Effector CD8-positive, alpha-beta T cell (primary cell): ENCODE measurements at places on chromosomes 1 and 21.

- DNase-seq, result no peak
These were observed 105.1 kb downstream of the NEK7 start for GRCh38 chr1:198261886-198262285.

- DNase-seq, result no peak
These were observed 8.5 kb downstream of the SSR2 start for GRCh38 chr1:156012051-156012817.

- no peak for DNase-seq
These were observed 4.5 kb downstream of the EYA3 start for GRCh38 chr1:28083876-28084275.

DNA sequence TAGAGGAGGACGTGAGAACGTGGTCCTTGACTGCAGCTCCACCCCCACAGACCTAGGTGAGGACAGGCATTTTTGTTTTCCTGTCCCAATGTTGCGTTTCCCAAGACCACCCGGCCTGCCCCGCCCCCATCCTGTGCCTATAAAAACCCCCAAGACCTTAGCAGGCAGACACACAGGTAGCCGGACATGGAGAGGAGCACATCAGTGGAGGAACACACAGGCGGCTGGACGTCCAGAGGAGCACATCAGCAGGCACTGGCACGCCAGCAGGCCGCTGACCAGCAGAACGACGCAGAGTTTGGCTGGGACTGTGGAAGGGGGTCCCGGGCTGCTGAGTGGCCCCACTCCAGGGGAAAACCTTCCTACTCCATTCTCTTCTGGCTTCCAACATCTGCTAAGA, 12.7 kb upstream of the HMGCL start:
- DNase-seq, result no peak

- peak; percentile 13 for DNase-seq
These were observed 3.9 kb upstream of the CD58 start for GRCh38 chr1:116574581-116575291.

GRCh38 chr1:221172841-221173240, 293.6 kb downstream of the HLX start:
- no peak for DNase-seq

DNA sequence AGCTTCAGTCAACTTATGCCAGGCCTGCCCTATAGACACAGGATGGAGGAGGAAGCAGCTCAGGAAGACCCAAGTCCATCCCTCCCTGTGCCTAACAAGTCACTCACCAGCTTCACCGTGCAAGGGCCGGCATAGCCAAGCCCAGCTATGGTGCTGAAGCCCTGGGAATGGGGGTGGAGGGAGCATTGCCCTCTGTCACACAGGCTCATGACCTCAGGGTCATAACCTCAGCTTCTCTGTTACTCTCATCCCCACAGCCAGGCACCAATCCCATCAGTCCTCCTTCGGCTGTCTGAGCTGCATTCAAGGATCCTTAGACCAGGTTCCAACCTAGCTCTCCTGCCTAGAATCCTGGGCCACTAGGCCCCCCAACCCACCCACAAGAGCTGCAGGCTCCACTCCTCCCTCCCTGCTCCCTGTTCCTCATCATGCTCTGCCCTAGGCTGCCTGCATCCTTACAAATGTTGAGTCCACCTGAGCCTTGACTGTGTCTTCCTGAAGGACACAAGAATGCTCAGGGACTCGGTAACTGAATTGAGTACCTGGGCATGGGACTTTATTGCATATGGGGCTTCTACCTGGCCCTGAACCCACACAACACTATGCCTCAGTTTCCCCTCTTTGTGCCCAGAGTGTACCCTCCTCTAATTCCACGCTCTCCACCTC, 1.7 kb downstream of the CD244 start:
- DNase-seq, result no peak

DNA sequence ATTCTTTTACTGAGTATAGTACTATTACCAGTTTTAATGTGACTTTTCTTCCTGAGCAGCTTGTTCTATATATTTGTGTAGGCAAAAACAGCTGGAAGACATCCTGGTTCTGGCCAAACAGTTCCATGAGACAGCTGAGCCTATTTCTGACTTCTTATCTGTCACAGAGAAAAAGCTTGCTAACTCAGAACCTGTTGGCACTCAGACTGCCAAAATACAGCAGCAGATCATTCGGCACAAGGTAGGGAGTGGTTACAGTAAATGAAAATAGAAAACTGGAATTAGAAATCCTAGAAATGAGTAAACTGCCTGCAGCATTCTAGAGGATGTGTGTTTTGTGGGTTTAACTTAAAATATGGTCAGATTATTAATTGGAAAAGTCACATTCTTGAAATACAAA, 64.1 kb upstream of the BMP8A start:
- DNase-seq, result no peak

- DNase-seq, result peak; percentile 47
These were observed 102.0 kb upstream of the RUNX3 start for GRCh38 chr1:25031966-25032667.

GRCh38 chr1:226201029-226201593, 14.6 kb upstream of the ACBD3 start:
- DNase-seq, result no peak

- no peak for DNase-seq
These were observed 87.5 kb downstream of the WLS start for GRCh38 chr1:68144856-68145255.

GRCh38 chr1:99598738-99599411, 47.0 kb upstream of the PALMD start:
- DNase-seq, result no peak

DNA sequence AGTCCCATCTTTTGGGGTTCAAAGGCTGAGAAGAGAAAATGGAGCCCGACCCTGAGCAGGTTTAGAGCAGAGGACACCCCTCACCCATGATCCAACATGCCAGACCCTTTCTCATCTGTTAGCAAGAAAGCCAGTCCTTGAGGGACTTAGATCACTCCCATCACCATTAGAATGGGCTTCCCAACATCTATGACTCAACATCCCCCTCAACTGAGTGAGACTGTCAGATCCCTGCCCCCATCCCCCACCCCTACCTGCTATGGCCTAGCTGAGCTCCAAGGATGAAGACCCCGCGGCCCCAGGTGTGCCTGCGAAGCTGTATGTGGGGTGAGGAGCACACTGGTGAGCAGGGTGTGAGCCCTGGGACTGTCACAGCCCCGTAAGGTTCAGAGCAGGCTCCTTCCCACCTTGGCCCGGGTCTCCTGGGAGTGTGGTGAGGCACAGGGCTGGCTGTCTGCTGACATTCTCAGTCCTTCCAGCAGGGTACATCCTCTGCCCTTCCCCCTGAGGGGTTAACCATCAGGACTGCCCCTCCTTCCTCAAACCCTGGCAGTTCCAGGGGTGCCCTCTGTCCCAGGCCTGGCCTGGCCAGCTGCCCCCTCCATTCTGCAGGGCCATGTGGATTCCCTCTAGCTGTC, 21.4 kb upstream of the BLACAT1 start:
- no peak for DNase-seq

DNA sequence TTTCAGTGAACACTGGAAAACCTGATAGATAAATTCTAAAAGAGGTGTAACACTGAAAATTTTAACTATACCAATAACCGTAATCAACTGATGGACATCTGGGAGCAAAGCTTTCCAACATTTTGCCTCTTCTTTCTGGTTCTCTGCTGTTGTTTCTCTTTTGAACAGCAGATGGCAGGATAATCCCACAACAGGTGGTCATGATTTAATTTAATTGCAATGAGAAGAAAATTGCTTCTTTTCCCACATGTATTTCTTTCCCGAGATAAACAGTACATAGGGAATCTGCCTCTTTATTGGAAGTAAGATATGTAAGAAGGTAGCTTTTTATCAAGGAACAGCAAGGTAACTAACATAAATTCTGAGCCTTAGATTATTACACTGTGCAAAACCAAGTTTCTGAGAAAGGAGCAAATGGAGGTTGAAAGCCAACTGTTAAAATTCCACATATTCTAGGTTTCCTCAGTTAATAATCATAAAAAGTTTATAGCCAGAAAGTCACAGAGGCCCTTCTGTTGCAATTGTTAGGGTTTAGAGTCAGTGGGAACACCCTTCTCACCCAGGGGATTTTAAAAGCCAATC, 72.9 kb downstream of the RPS6KA1 start:
- peak; percentile 6 for DNase-seq

DNA sequence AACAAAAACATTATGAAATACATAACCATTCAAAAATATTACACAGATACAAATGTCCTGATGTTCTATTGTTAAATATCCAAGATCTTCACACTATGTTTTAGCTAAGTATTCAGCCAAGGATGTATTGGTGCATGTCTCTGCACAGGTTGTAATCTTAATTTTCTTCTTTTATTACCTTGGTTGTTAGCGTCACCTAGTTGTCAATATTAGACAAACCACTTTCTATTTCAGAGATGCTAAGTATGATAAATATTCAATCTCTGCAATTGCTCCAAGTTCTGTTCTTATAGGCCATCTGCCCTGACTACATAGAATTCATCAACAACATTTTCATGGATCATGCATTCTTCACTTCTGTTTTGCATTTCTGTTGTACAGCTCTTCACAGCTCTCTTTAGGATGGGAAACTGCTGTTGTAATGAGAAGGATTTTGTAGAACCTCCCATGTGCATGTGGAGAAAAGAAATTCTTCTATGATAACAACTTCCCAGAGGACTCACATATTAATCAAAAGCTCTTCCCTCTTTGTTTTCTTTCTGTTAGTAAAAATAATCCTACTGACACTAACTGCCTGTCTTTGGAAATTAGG, 380.1 kb downstream of the NUF2 start:
- DNase-seq, result no peak

- DNase-seq, result no peak
These were observed 99.5 kb downstream of the CACHD1 start for GRCh38 chr1:64569411-64569810.

GRCh38 chr1:155022136-155022926, 11.2 kb downstream of the DCST2 start:
- DNase-seq, result no peak

- no peak for DNase-seq
These were observed 14.6 kb downstream of the MAB21L3 start for GRCh38 chr1:116125758-116126157.

GRCh38 chr1:41333146-41333784, 28.0 kb upstream of the FOXO6 start:
- no peak for DNase-seq

GRCh38 chr1:44652445-44653106, 21.7 kb downstream of the TMEM53 start:
- peak; percentile 69 for DNase-seq

DNA sequence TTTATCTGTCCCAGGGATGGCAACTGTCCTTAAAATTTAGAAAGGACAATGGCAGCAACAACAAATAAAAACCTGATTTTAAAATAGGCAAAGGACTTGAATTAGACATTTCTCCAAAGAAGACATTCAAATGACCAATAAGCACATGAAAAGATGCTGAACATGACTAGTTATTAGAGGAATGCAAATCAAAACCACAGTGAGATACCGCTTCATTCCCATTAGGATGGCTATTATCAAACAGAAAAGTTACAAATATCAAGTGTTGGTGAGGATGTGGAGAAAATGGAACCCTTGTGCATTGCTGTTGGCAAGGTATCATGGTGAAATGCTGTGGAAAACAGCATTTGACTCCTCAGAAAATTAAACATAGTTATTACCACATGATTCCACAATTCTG, 120.7 kb downstream of the CRB1 start:
- no peak for DNase-seq

- no peak for DNase-seq
These were observed 22.6 kb upstream of the CAMK1G start for GRCh38 chr1:209560952-209561351.

GRCh38 chr1:3632298-3632697, 7.5 kb downstream of the TPRG1L start:
- no peak for DNase-seq

GRCh38 chr1:201731142-201731541, 97.8 kb upstream of the IPO9 start:
- no peak for DNase-seq

DNA sequence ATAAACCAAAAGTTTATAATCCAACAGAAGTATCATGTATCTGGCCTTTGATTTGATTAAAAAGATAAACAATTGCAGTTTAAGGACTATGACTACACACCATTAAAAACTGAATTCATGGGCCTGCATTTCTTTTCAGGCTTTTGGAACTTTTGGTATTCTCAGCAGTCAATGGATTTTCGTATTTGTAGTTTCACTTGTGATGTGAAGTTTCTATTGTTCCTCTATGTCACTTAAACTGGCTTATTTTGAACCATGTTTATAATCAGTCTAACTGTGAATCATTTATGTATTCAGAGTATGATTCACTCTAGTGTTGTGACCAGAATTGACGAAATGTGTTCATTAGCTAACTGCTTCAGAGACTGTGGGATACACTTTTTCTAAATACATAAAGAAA, 132.9 kb downstream of the COQ8A start:
- DNase-seq, result no peak

DNA sequence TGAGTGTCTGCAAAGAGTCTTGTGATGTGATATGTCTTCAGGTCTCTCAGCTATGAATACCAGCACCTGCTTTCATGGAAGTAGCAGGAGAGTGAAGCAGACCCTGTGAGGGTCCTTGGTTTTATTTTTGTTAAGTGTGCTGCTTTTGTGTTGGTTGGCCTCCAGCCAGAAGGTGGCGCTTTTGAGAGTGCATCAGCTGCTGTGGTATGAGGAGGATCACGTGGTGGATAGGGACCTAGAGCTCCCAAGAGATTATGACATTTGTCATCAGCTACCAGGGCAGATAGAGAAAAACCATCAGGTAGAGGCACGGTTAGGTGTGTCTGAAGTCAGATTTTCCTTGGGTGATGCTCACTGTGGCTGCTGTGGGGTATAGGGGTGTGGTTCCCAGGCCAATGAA, 1232.1 kb downstream of the MRPL39 start:
- no peak for DNase-seq

DNA sequence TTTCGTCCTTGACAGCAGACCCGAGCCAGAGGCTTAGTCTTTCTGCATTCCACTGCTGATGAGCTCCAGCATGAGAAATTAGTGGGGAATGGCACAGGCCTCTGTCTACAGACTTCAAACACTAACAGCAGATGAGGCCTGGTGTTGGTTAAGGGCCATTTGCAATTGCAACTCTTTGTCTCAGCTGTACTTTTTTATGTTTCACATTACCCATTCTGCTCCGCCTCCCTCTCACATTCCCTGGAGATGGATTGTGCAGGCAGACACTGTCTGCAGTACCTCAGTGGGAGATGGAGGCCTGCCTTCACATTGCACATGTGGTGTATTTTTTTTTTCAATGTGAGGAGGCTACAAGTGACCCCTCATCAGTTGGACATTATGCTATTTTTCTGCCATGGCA, 370.2 kb downstream of the DUSP10 start:
- no peak for DNase-seq
